ENCODE measurements at places on chromosomes 1 and 21. TPM values are rescaled to one million over a fixed set of nuclear protein-coding genes. Genes with fewer than 3 reads are reported as not detected.

Gene MTR
- 61.6 TPM for total RNA-seq

Gene GPR25
- not detected for total RNA-seq

Gene TDRD10
- total RNA-seq = 0.31 TPM

Gene PRDM2
- 59.2 TPM for total RNA-seq

Gene CA6
- total RNA-seq = not detected

Gene KRTAP19-3
- not detected for total RNA-seq

Gene OR2T2
- total RNA-seq = not detected

Gene F13B
- not detected for total RNA-seq

Gene LTN1
- total RNA-seq = 31.1 TPM

Gene KCNE2
- 0.92 TPM for total RNA-seq

Gene HPDL
- 2.4 TPM for total RNA-seq

Gene GNAT2
- not detected for total RNA-seq

Gene PROK1
- 0.95 TPM for total RNA-seq

Gene AVPR1B
- not detected for total RNA-seq

Gene TMEM167B
- 35.0 TPM for total RNA-seq

Gene HTR6
- total RNA-seq = 0.11 TPM

Gene CNR2
- not detected for total RNA-seq

Gene USH2A
- total RNA-seq = 0.04 TPM

Gene SELENBP1
- 51.1 TPM for total RNA-seq

Gene CD48
- total RNA-seq = 0.57 TPM

Gene DCDC2B
- total RNA-seq = not detected

Gene NPHS2
- not detected for total RNA-seq

Gene ANGPTL3
- not detected for total RNA-seq

Gene ATAD3A
- total RNA-seq = 35.4 TPM

Gene AADACL3
- total RNA-seq = not detected

Gene GJA8
- not detected for total RNA-seq

Gene DIRAS3
- total RNA-seq = 2.5 TPM

Gene TBX15
- total RNA-seq = 0.09 TPM

Gene MYOG
- total RNA-seq = not detected

Gene PGLYRP3
- not detected for total RNA-seq

Gene CRYAA
- total RNA-seq = not detected

Gene KIF14
- total RNA-seq = 5.1 TPM

Gene LRRC38
- total RNA-seq = not detected

Gene SPRR1A
- total RNA-seq = not detected
